Gastroesophageal sphincter (tissue), 4 donors: ENCODE measurements at places on chromosomes 2 and 18. TPM values are rescaled to one million over a fixed set of nuclear protein-coding genes. Genes with fewer than 3 reads are reported as not detected.

GRCh38 chr18:24064391-24065100 lies 50.0 kb downstream of the TTC39C start:
- ATAC-seq, result no peak

- no peak for ATAC-seq
These were observed 84.4 kb upstream of the LYPD1 start for GRCh38 chr2:132754392-132754791.

DNA sequence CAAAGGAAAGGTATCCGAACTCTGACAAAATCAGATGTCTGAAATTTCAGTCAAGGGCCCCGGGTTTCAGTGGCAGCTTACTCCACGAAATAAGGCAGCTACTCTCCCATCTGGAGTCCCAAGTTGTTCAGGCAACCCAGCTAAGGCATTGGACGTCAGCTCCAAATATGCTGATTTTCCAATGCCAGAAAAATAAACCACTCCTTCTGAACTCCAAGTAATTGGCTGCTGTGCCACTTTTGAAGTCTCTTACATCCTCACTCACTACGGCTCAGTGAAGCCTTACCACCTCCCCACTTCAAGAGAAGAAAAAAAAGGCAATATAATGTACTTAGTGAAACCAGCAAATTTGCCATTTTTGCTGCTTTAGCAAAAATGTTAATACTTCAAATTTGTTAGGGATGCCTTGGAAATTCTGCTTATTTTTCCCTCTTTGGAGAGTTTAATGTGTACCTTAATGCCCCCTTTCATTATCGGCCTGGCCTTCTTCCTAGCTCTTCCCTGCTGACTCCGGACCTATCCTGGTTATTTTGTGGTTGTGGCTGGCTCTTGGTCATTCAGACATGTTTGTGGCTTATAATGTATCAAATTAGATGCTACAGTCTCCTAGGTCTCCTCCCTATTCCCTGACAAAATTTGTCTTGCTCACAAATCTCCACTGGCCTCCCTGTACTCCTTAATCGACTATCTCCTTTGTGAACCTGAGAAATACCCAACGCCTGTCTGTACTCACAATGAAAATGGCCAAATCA lies 589.2 kb upstream of the ZEB2 start:
- no peak for ATAC-seq

The GAD1 gene
- total RNA-seq, result not detected

The GNAL gene
- total RNA-seq, result 13.5 TPM

GRCh38 chr2:95044601-95045000 lies 19.1 kb downstream of the MAL start:
- no peak for ATAC-seq

The IL1B gene
- total RNA-seq, result 3.2 TPM
